T-helper 1 cell (primary cell): ENCODE measurements at places on chromosomes 7 and 10.

DNA sequence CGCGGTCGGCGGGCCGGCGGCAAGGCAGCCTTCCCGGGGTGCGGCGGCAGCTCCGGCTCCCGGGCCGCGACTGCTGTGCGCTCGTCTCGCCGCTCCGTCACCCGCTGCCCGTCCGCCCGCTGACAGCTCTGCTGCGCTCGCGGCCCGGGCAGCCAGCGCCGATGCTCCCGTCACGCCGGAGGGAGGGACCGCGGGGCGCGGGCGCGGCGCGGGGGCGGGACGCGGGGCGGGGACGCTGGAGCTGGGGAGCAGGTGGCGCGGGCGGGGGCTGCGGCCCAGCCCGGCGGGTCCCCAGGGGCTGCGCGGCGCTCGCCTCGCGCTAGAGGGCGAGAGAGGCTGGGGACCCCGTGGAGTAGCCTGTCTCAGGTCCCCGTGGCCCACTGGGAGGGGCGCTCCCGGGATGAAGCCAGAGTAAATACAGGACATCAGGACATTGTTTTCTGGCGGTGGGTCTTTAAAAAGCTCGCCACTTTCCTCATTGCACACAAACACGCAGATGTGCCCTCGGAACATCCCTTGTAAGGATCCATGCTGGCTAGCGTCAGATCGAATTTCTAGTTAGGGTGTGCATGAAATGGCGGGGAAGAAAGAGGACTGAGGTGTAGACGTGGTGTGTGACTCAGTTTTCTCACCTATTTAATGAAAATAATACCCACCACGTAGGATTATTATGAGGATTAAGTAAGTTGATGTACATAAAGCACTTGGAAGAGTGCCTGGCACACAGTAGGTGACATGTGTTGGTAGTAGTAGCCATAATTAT is at the start of gene ELAPOR2:
Gene ELAPOR2 (minus strand): TSS at position 130 of the 763 bp plus-strand sequence. CDS start 141 bp downstream, outside the sequence.
- peak; percentile 62 for DNase-seq

DNA sequence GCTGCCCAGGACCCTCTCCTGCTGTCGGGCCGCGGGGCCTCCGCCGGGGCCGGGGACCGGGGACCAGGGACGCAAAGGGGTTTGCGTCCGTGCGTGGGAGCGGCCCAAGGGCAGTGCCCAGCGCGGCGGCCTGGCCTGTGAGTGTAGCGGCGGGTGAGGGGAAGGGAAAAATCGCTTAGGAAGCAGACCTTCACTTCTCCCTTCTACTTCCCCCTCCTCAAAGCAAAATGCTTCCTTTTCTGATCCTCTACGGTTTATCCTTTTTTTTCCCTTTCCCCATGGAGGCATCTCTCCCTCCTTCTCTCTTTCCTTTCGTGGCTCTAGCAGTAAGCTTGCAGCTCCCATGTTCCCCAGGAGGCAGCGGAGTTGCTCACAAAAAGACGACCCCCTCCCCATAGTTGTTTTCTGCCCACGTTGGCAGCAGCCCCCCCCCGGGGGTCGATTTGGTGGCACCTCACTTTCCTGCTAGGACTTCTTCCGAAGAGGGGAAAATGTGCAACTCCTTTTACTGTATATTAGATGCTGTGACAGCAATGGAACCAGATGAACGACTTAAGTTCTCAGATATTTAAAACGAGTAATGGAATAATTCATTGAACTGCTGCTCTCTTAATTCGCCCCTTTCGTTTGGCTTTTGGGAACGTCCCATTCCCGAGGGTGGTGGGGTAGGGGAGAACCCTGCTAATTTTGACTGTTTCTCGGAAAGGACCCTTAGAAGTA is 724 bp downstream of the CAPZA2 start:
- no peak for DNase-seq

- no peak for DNase-seq
Measured at GRCh38 chr7:26279405-26279804, 12.3 kb upstream of the SNX10 start.

- no peak for DNase-seq
Measured at GRCh38 chr10:62166331-62167131, 102.1 kb downstream of the RTKN2 start.

- no peak for DNase-seq
Measured at GRCh38 chr10:82160307-82160706, 285.3 kb downstream of the NRG3 start.

DNA sequence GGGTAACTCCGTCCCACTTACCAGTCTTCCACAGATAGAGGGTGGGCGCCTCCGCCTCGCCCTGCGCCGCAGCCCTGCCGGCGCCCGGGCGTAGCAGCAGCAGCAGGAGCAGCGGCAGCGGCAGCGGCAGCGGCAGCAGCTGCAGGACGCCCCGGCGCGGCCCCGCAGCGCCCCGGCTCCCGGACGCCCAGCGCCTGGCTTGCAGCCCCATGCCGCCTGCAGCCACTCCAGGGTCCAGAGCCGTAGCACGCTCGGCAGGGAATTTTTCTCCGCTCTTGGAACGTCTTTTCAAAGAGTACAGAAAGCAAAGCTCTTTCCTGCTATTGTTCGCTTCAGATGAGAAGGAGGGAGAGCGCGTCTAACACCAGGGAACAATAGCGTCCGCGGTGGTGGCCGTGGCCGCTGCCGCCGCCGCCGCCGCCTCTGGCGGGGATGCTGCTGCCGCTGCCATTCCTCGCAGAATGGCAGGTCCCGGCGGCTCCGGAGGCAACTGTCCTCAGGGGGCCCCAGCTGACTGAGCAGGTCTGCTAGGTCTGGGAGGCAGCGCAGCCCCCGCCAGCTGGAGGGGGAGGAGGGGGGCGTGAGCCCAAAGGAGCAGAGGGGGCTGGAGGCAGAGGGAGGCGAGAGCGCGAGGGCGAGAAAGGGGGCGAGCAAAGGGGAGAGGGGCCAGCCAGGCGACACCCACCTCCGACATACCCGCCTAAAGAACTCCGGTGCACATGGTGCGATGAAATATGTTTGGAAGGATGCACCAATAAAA is at the start of gene THSD7A:
Gene THSD7A (minus strand): TSS at position 463 of the 760 bp plus-strand sequence. CDS start 252 bp downstream, at position 211.
- no peak for DNase-seq

GRCh38 chr10:77433546-77433945 is 204.1 kb downstream of the KCNMA1 start:
- DNase-seq = no peak

GRCh38 chr7:47887016-47887640 is 61.1 kb downstream of the PKD1L1 start:
- DNase-seq = no peak

DNA sequence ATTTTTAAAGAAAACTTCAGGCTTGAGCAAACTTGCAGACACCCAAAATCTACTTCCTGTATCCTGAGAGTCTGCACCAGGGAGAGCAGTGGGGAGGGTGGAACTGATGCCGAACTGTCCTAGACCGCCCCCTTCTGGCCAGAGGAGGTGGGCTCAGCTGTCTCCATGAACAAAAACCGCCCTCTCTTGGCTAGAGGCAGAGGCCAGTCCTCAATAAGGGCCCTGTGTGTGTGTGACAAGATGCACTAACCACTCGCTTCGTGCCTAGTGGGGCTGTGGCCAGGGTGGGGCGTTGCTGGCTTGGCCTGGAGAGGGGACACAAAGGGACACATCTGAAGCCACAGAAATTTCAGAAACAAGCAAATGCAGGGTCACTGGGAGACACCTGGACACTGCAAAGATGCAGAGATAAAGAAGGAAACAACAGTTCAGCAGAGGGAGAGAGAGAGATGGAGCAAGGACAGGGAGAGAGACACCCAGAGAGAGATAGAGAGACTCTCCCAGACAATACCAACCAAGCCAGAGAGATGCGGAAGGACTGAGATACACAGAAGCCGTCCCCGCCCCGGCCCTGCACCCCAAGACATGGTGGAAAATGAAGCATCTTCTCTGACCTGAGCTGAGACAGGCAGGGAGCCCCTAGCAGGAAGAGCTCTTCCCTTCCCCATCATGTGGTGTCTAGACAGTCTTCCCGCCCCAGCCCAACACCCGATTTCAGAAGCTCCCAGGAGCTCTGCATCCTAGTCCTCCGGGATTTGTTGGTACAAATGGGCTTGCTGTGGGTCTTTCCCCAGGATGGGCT is 22.7 kb upstream of the FXYD4 start:
- peak; percentile 69 for DNase-seq

- no peak for DNase-seq
Measured at GRCh38 chr7:85924062-85924461, 719.6 kb upstream of the GRM3 start.

DNA sequence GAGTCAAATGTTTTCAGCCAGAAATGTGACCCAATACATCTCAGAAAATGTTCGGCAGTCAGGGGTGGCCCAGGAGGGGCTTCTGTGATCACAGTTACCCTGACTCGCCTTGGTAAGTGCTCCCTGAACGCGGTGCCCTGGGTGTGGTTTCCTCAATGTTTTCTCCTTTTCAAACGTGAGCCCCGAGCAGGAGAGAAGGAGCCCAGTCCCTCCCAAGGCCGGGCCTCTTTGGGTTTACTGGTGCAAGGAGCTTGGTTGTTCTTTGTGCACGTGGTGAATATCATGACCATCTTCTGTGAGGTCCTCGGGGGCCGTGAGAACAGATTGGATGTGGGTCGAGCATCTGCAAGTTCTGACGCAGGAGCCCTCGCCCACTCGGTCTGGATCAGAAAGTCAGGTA is 55.8 kb upstream of the VIPR2 start:
- no peak for DNase-seq

GRCh38 chr10:79023240-79024162 is 45.3 kb upstream of the ZMIZ1 start:
- no peak for DNase-seq

- no peak for DNase-seq
Measured at GRCh38 chr7:7967886-7968543, 581 bp upstream of the GLCCI1 start.

DNA sequence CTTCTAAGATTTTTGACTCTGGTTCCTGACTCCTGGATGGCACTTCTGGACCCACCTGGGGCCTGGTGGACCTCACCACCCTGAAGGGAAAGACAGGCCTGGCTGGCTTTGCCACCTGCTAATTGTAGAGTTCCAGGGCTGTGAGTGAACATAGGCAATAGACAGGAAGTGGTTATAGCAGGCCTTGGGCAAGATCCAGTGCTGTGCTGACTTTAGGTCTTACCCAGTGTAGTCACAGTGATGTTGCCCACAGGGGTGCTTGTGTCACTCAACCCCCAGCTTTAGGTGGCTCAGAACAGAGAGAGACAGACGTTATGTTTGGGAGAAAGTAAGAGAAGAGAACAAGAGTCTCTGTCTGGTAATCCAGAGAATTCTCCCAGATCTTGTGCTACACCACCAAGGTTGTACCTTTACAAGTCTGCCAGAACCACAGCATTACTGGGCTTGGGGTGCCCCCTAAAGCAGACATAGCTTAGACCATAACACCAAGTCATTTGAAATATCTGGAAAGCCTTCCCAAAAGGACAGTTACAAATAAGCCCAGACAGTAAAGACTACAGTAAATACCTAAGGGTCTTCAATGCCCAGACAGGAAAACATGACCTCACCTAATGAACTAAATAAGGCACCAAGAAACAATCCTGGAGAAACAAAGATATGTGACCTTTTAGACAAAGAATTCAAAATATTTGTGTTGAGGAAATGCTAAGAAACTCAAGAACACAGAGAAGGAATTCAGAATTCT is 303.4 kb downstream of the PCLO start:
- no peak for DNase-seq

DNA sequence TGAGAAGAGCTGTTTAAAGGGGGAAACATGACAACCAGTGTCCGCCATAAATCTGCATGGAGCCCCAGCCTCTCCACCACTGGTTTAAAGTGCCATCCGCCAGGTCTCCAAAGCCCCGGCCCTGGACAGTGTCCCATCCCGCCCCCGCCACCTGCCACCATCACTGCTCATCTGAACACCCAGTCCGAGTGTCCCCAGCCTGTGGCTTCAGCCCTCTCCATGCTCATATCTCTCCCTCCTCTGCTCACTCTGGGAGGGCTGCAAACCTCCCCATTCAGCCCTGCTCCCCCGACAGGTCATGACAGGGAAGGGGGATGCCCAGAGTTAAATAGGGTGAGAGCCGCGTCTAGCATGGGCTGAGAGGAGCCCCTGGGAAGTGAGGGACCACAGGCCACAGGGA is 266.2 kb downstream of the DNAJB6 start:
- no peak for DNase-seq

- DNase-seq = no peak
Measured at GRCh38 chr7:41787651-41788350, 84.9 kb upstream of the INHBA start.

DNA sequence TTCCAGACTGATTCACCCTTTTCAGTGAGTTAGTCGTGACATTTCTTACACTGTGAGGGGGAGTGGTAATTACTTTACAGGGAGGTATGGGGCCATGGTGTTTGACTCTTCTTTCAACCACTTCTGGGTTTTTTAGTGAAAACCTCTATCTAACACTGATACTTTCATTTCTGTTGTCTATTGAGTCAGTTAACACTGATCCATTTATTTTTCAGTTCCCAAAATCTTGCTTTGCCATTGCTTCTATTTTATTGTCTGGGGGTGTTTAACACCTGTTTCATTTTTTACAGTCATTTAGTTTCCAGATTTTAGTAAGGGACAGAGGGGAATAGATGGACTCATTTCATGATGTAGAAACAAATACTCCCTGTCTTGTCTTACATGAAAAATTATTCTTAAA is 61.5 kb downstream of the HELLS start:
- DNase-seq = no peak

- no peak for DNase-seq
Measured at GRCh38 chr10:80416479-80417098, 8.2 kb downstream of the PRXL2A start.

DNA sequence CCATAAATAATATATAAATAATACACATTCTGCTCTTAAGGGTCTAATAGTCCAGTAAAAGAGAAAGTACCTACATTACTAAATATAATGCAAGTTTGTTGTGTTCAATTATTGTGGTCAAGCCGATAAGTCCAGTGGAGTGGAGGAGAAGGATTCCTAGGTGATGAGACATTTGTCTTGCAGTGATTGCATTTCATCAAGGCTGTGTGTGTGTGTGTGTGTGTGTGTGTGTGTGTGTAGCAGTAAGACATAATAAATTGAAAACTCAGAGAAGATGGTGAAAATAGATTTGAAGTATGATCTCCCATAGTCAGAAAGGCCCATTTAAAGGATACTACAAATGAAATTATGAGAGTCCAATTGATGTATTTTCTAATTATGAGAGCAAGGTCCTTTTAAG is 192.5 kb upstream of the SEMA3C start:
- no peak for DNase-seq

DNA sequence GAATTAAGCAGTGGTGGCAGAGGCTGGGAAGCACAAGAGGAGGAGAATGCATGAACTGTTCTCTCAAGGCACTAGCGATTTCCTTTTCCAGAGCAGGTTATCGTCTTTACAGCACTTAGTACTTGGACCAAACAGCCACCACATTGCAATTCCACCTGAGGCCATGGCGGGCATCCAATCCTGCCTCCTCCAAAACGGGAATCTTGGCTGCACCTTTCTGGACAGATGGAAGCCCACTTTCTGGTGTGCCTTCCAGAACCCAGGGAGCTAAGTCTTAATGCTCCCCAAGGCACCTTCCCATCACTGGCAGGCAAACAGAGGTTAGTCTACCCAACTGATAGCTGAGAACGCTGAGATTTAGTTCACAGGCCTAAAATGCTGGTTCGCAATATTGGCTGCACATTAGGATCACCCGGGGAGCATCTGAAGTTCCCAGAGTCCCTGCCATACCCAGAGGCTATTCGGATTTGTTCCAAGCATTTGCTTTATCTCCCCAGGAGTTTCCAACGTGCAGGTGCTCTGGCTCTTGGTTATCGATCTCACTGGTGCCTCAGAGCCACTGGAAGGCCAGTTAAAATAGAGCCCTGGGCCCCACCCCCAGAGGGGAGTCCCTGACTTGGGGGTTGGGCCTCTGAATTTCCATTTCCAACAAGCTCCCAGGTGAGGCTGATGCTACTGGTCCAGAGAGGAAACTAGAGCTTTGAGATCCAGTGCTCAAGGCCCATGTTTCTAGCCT is 62.2 kb downstream of the KCNMA1 start:
- DNase-seq = no peak
